ENCODE measurements at places on chromosomes 16 and 17.

DNA sequence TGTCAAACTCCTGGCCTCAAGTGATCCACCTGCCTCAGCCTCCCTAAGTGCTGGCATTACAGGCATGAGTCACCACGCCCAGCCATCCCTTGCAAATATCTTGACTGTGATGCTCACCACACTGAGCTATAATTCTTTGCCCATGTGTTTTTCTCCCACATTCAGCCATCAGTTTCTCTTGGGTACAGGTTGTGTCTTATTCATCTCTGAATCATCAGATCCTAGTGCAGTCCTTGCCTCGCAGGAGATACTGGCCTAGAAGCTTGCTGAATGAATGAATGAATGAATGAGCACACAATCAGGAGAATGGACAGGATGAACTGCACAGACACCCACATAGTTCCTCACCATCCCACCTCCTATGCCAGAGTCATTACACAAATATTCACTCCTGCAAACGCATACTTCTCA is 24.4 kb upstream of the ETV4 start:
- peak; percentile 58 for DNase-seq

DNA sequence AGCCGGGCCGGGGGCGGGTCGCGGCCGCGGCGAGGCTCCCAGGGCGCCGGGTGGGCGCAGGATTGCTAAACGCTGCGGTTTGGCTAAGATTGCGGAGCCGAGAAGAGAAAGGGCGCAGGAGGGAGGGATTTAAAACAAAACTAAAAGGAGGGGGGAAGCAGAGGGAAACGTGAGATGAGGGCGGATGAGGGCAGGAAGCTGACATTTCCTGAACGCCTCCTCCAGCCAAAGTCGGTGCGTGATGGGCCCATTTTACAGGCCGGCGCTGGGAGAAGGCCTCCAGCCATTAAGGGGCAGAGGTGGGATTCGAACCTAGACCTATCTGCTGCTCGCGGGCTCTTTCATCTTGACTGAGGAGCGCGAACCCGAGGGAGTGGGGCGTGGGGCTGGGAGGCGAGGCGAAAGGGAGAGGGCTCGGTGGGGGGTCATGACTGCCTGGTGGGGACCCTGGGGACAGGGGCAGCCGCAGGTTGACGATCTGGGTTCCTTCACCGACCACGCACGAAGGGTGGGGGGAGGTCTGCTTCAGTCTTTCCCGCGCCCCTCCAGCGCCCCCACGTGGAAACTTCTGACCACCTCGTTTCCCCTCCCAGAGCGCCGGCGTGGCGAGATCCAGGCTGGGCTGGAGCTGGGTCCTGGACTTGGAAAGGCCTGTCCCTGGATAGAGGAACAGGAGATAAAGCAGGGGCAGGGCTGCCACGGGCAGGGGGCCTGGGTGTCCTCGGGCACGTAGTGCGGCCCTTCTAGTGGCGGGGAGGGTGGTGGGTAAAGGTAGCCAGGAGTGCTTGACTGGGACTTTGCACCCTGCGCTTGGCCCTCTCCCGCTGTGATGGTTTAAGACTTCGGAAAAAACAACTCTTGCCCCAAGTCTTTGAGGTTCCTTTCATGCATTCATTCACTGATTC is 3.8 kb upstream of the TAC4 start:
- DNase-seq = peak; percentile 54

- no peak for DNase-seq
Measured at GRCh38 chr17:38898291-38898679, 27.1 kb upstream of the LASP1NB start.

DNA sequence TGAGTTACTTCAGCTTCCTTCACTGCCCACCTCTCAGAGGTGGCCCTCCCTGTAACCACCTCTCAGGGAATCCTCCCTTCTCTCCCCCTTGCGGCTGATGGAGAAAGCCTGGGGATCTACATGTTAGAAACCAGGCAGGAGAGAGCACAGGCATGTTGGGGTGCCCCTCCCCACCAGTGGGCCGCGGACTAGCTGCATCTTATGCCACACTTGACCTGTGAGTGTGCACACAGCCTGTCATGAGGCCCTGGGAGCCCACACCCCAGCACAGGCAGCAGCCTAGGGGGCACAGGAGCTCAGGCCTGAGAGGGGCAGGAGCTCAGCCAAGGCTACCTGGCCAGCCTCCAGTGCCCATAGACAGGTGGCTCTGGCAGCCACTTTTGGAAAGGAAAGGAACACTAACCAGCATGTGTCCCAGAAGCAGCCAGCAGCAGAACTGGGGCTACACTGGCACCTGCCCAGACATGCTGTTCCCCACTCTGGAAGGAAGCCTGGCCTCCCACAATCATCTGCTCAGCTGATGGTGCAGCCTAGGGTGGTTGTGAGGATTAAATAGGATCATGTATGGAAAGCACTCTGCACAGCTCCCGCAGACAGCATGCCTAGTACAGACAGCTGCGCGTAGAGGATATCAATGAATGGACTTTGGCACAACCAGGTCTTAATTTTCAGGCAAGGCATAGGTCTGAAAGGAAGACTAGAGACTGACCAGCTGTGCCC is 60.5 kb downstream of the TMEM132E start:
- DNase-seq = no peak

DNA sequence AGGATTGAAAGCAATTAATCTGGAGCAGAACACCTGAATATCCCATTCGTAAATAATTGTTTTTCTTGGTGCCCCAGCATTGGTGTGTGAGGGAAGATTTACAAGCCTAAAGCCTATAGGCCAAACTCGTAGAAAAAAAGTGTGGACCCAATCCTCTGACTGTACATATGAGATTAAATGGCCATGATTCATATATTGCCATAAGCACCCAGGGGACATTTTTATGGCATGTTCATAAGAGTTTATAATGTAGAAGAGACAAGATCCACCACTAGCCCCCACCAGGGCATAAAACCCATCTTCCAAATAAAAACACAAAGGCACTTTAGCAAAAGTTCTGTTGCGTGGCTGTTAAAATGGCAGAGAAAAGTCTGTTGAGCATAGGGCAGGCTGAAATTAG is 15.5 kb upstream of the SALL1 start:
- no peak for DNase-seq

GRCh38 chr16:31460582-31461002 is 1.3 kb downstream of the ARMC5 start:
- peak; percentile 56 for DNase-seq

- DNase-seq = no peak
Measured at GRCh38 chr16:14061732-14062259, 9.3 kb upstream of the MRTFB start.

- no peak for DNase-seq
Measured at GRCh38 chr16:60318486-60318885, 1584.4 kb upstream of the GOT2 start.

GRCh38 chr17:31096106-31096436 is 1.3 kb downstream of the NF1 start:
- peak; percentile 28 for DNase-seq

DNA sequence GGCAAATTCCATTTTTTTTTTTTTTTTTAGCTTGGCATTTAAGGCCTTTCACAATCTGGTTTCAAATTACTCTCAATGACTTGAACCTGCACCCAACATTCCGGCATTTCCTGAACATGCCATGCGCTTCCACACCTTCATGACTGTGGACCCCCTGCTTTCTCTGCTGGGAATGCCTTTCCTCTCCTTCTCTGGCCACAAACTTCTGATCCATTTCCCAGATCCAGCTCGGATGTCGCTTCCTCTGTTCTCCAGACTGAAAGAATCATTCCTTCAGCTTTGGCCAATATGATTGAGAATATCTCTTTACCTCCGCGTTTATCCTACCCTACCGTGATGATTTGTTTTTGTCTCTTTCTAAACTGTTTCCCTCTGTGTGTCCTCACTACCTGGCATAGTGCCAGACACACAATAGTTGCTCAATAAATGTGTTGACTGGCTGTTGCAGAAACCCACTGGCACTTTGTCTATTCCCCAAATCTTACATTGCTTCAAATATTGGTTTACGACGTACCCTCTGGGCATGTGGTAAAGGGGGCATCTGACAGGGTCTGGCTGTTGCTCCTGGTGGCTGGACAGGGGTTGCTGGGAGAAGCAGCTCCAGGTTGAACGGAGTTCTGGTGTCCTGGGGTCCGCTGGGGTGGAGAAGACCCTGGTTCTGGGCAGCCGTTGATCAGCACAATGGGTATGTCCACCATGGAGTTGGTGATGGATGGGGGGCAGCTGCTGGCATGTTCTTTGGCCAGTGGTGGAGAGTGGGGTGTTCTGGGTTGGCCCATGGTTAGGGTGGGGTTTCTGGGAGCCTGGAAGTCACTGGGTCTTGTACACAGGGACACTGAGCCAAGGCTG is 14.7 kb downstream of the TNS4 start:
- peak; percentile 94 for DNase-seq

DNA sequence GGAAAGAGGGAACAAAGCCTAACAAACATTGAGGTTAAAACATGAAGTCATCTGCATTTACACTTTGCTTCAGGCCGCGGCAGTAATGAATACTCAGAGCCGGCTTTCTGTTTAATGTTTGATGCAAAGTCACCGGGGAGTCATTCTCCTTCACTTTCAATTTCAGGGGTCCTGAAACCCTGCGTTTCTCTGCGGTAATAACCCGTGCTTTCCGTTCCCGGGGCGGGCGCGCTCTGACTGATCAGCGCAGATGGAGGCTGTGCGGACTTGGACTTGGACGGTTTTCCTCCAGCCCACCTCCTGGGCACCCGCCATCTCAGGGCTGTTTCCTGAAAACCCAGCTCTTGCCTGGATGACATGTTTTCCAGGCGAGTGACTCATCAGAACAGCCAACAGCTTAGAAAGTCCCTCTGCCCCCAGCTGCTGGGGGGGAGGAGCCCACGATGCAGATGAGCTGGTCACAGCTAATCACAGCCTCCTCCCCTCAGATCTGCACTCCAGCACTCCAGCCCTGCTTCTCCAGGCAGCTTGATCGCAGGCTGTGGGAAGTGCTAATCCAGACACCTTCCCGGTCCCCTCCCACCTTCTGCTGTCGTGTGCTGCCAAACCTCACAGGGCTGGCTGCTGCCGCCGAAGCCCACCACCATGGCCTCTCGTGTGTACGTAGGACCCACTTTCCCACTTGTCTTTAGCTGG is 158.6 kb upstream of the CHMP6 start:
- peak; percentile 99 for DNase-seq

DNA sequence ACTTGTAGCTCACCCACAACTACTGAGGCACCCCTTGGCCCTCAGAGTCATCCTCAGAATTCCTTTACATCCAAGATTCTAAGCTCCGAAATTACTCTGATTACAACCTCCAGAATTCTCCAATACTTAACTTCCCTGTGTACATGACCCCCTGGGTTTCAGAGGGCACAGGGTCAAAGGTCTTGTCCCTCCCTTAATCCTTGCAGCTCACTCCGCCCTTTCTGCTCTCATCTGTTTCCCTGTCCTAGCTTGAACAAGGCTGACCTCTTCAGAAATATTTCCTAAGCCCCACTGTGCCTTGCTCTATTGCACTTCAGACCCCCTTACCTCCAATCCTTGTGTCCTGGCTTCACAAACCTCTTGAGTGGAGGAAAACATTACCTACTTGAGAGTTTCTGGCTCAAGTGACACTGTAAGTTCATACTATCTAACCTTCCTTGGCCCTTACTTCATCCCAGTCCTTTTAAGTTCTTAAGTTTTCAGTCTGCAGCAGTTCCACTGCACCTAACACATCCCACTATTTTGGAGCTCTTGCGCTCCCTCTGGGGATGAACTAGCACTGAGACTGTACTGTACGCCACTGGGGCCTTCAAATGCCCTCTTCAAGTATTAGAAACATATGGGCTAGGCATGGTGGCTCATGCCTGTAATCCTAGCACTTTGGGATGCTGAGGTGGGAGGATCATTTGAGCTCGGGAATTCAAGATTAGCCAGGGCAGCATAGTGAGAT is 6.2 kb downstream of the N4BP1 start:
- DNase-seq = no peak

GRCh38 chr17:56688151-56688550 is 94.7 kb downstream of the NOG start:
- DNase-seq = no peak

GRCh38 chr17:44279346-44279665 is 11.4 kb upstream of the SLC4A1 start:
- DNase-seq = no peak

DNA sequence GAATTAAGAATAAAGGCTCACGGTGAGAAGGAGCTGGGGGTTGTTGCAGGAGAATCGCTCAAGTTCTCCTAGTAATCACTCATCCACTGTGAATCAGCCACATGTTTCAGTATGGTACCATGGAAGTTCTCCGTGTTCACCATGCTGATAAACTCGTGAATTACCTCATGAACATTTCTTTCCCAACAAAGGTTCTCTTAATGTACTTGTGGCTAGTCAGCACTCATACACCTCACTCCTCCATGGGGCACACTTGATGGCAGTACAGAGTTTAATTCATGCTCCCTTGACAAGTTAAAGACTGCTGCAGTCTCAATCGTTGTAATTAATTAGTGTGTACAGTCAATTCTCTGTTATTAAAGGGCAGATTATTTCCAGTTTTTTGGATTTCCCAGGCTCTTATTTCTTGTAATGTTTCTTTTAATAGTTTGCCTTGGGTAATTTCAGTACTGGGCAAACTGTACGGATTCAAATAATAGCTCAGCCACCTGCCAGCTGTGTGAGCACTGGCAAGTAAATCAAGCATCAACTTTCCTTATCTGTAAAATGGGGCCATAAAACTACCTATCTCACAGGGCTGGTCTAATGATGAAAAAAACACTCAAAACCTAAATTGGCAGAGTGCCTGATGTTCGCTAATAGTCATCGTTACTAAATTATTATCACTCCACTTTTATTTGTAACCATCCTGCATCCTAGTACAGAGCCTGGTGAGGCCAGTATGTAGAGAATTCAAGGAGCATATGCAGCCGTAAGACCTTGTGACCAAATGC is 6.1 kb downstream of the GOT2 start:
- no peak for DNase-seq

- no peak for DNase-seq
Measured at GRCh38 chr17:79528592-79529125, 82.2 kb downstream of the RBFOX3 start.

DNA sequence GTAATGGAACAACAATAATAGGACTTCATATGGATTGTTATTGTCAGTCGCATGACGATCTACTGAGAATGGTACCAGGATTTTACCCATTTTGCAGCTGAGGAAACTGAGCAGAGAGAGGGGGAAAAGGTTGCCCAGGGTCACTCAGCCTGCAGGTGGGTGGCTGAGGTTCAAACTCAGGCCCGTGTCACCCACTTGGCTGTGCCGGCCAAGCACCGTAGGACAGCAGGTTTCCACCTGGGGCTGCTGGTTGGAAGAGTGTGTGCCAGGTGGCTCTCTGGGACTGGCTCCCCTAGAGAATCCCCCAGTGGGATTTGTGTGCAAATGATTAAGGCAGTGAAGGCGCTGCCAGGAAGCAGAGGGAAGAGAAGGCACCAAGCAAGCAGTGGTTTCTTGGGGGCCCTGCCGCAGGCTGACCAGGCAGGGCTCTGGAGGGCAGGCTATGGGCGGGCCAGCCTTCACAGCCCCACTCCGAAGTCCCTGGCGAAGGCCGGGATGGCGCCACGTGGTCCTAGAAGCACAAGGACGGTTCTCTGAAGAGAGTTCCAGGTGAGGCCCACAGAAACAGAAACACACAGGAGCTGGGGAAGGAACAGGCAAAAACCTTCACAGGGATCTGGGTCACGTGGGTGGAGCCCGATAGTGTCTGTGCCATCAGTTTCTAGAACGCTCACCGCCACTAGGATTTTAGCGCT is 163.5 kb downstream of the IRF8 start:
- DNase-seq = no peak

All from astrocyte of the spinal cord (primary cell).